ENCODE measurements at places on chromosomes 6 and 20.

DNA sequence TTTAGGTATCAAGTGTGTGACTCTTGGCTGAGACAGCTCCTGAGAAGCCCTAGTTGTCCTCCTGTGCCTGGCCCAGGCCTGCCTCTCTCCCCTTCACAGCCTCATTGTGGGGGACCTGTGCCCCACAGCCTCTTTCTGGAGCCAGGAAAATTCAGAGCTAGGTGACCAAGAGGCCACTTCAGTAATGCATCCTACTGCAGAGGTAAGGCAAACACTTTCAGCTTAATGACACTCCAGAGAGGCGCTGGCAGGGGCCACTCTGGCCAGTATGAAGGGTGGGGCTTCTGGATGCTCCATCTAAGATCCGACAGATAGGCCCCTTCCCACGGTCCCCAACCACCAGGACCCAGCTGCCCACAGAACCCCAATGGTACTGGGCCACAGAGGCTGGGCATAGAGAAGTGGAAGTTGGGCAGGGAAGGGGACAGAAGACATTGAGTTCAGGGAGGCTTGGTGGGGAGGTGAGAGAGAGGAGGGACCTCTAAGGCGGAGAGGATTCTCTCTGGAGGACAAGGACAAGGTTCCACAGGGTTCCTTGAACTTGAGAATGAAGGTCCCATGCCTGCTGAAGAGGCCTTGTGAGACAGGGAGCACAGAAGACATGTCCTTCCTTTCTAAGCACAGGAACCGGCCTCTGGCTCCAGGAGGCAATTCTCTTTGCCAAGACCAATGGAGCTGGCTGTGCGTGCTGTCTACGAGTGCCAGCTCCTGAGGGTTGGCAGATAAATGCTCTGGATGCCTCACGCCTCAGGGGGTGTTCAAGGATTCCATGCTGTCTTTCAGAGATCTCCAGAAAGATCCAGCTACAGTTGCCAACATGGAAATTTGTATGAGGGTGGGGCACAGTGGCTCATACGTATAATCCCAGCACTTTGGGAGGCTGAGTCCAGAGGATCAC is 46.4 kb upstream of the TGM2 start:
- H3K4me3 ChIP-seq = no peak overlapping the region
- no peaks in the 10 kb centered on the region for H3K27me3 ChIP-seq

GRCh38 chr6:117540670-117541069 is 58.2 kb downstream of the DCBLD1 start:
- H3K4me3 ChIP-seq = no peak overlapping the region
- H3K36me3 ChIP-seq = no peaks in the 10 kb centered on the region
- H3K27ac ChIP-seq = no peak overlapping the region
- no peaks in the 10 kb centered on the region for H3K4me1 ChIP-seq

- DNase-seq = no peak
- H3K27ac ChIP-seq = no peak overlapping the region
- no peaks in the 10 kb centered on the region for H3K4me1 ChIP-seq
- no peaks in the 10 kb centered on the region for H3K36me3 ChIP-seq
Observed at GRCh38 chr6:148572676-148573335, 174.0 kb upstream of the UST start.

GRCh38 chr6:12010635-12011275 is 1.4 kb upstream of the HIVEP1 start:
- H3K27me3 ChIP-seq = no peaks in the 10 kb centered on the region
- H3K36me3 ChIP-seq = no peaks in the 10 kb centered on the region
- H3K4me3 ChIP-seq = peak overlapping the region; percentile 43
- peak; percentile 76 for DNase-seq
- no peaks in the 10 kb centered on the region for H3K4me1 ChIP-seq
- H3K27ac ChIP-seq = peak overlapping the region; percentile 96

GRCh38 chr6:26531897-26532296 is 6.3 kb upstream of the HMGN4 start:
- no peak overlapping the region for H3K27ac ChIP-seq
- no peaks in the 10 kb centered on the region for H3K36me3 ChIP-seq
- H3K27me3 ChIP-seq = no peaks in the 10 kb centered on the region
- H3K4me1 ChIP-seq = peaks cover 2% of the 10 kb centered on the region

GRCh38 chr20:15287329-15287728 is 949.9 kb upstream of the FLRT3 start:
- no peak for DNase-seq
- H3K36me3 ChIP-seq = no peaks in the 10 kb centered on the region

GRCh38 chr20:19937651-19938420 is 79.3 kb upstream of the NAA20 start:
- DNase-seq = no peak
- peaks cover 4% of the 10 kb centered on the region for H3K4me1 ChIP-seq
- H3K27ac ChIP-seq = no peak overlapping the region
- H3K27me3 ChIP-seq = no peaks in the 10 kb centered on the region
- H3K4me3 ChIP-seq = no peak overlapping the region

GRCh38 chr6:147035886-147036285 is 168.3 kb upstream of the STXBP5 start:
- H3K27me3 ChIP-seq = no peaks in the 10 kb centered on the region
- no peaks in the 10 kb centered on the region for H3K36me3 ChIP-seq
- H3K4me3 ChIP-seq = no peak overlapping the region
- H3K4me1 ChIP-seq = no peaks in the 10 kb centered on the region
- H3K27ac ChIP-seq = no peak overlapping the region

- no peak for DNase-seq
- H3K4me1 ChIP-seq = no peaks in the 10 kb centered on the region
- no peak overlapping the region for H3K4me3 ChIP-seq
- H3K27me3 ChIP-seq = no peaks in the 10 kb centered on the region
Observed at GRCh38 chr6:4413073-4413472, 277.7 kb upstream of the ECI2 start.

- H3K27ac ChIP-seq = no peak overlapping the region
- no peaks in the 10 kb centered on the region for H3K4me1 ChIP-seq
- no peaks in the 10 kb centered on the region for H3K27me3 ChIP-seq
Observed at GRCh38 chr6:11412616-11413015, 124.9 kb upstream of the TMEM170B start.

DNA sequence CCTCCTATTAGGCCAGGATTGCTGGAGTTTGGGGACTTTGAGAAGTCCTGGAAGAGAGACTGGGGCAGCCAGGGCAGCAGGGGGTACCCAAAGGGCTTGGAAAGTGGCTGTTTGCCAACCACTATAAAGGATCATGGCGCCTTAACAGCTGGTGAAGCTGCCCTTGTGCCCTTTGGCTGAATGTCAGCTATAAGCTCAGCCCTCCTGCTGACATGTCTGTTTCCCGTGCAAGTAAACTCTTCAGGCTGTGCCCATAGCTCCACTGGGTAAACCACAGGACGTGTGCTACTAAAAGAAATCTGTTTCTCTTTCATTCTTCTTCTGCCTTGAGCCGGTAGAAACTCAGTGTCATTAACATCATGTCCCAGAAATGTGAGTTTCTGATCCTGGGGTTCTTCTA is 97.3 kb downstream of the CAP2 start:
- DNase-seq = no peak
- no peak overlapping the region for H3K27ac ChIP-seq
- H3K27me3 ChIP-seq = no peaks in the 10 kb centered on the region
- H3K4me3 ChIP-seq = no peak overlapping the region
- no peaks in the 10 kb centered on the region for H3K36me3 ChIP-seq

DNA sequence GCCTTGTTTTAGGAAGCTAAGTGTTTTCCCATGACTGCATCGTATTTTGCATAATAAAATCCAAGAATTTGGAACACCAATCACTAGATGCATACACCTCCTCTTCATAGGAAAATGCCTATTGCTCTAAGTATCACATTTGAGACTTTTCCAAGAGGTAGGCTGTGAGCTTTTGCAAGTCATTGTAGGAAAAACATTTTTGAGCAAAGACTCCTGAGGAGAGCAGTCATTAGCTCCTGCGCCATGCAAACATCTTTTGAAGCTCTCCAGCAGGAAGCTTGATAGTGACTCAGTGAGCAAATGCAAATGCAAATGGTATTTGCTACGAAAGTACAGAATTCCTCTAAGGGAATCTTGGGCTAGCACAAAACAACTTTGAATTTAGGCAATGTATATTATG is 750.4 kb downstream of the QKI start:
- H3K4me1 ChIP-seq = no peaks in the 10 kb centered on the region
- no peaks in the 10 kb centered on the region for H3K36me3 ChIP-seq
- H3K27ac ChIP-seq = no peak overlapping the region
- no peak overlapping the region for H3K4me3 ChIP-seq

DNA sequence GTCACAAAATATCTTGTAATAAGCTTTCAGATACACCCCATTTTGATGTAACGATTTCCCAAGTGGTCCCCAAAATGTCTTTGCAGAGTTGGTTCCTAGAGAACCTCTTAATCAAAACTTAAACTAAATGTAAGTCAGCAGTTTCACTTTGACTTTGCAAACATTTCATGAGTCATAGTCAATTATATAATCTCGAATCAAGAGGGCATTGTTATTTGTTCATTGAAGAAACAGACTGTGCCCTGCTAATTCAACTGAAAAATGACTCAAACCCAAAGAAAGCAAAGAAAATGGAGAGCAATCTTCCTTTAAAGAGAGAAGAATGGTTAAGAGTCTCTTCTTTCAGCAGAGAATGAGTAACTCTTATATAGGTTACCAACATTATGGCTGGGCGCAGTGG is 58.3 kb downstream of the IPCEF1 start:
- DNase-seq = no peak
- H3K4me1 ChIP-seq = no peaks in the 10 kb centered on the region
- H3K27ac ChIP-seq = peak overlapping the region; percentile 55
- H3K36me3 ChIP-seq = no peaks in the 10 kb centered on the region
- H3K27me3 ChIP-seq = no peaks in the 10 kb centered on the region
- no peak overlapping the region for H3K4me3 ChIP-seq

GRCh38 chr20:45685896-45686295 is 15.9 kb upstream of the WFDC11 start:
- no peaks in the 10 kb centered on the region for H3K36me3 ChIP-seq
- H3K4me1 ChIP-seq = no peaks in the 10 kb centered on the region
- H3K4me3 ChIP-seq = no peak overlapping the region

GRCh38 chr20:52665441-52665840 is 306.7 kb upstream of the TSHZ2 start:
- H3K27me3 ChIP-seq = no peaks in the 10 kb centered on the region
- no peaks in the 10 kb centered on the region for H3K4me1 ChIP-seq
- no peaks in the 10 kb centered on the region for H3K36me3 ChIP-seq
- no peak for DNase-seq
- H3K27ac ChIP-seq = no peak overlapping the region

DNA sequence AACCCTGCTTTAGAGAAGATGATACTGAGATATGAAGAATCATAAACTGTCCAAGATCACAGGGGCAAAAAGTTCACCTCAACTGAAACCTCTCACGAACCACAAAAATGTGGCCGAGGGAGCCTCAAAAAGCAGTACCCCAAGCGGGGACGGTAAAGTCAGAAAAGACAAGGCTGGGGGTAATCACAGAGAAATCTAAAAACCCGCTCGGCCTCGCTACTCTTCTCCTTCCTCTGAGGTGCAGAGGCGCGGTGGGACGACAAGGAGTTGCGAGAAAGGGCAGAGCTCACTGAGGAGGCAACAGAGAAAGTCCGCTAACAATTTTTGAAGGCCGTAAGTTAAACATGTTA is 356 bp upstream of the IRAK1BP1 start:
- H3K4me1 ChIP-seq = no peaks in the 10 kb centered on the region
- no peaks in the 10 kb centered on the region for H3K36me3 ChIP-seq
- H3K27me3 ChIP-seq = no peaks in the 10 kb centered on the region

DNA sequence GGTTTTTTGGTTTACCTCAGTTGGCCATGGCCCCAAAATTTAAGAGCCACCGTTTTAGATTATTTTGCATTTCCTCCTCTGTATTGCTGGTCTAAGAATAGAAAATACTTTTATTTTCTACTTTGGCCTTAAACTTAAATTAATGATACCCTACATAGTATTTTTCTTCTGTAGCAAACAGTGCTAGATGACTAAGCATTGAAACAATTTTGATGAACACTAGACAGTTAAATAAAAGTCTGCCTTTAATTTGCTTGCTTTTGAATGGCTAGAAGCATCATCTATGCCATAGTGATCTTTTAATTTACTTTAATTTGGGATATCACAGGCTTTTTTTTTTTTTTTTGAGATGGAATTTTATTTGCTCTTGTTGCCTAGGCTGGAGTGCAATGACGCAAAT is 106.4 kb downstream of the CD109 start:
- H3K4me1 ChIP-seq = no peaks in the 10 kb centered on the region
- no peaks in the 10 kb centered on the region for H3K27me3 ChIP-seq
- H3K4me3 ChIP-seq = no peak overlapping the region
- no peaks in the 10 kb centered on the region for H3K36me3 ChIP-seq
- no peak overlapping the region for H3K27ac ChIP-seq

DNA sequence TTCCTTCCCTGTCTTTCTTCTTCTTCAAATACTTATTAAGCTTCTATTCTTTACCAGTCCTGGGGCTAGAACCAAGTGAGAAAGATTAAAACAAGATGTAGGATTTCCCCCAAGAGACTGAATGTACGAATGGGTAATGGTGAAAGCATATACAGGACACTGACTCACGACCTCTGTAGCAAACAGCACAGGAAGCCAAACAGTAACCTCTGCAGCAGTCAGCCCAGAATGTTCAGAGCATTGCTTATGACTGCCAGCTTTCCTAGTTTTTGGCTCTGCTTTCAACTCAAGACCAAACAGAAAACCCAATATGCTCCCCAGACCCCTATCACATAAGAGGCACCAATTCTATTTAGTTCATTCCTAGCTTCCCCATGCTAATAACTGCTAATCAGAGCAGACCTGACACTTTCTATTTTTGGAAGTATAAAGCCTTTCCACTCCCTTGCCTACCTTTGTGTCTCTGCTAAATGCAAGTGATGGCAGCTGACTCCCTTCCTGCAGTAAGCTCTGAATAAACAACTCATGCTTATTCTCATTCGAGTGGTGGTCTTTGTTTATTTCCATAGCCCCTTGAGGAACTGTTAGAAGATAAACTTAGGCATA is 690.6 kb downstream of the EPM2A start:
- H3K36me3 ChIP-seq = no peaks in the 10 kb centered on the region
- H3K4me3 ChIP-seq = no peak overlapping the region
- H3K4me1 ChIP-seq = no peaks in the 10 kb centered on the region
- no peak overlapping the region for H3K27ac ChIP-seq
- H3K27me3 ChIP-seq = no peaks in the 10 kb centered on the region
- DNase-seq = no peak

DNA sequence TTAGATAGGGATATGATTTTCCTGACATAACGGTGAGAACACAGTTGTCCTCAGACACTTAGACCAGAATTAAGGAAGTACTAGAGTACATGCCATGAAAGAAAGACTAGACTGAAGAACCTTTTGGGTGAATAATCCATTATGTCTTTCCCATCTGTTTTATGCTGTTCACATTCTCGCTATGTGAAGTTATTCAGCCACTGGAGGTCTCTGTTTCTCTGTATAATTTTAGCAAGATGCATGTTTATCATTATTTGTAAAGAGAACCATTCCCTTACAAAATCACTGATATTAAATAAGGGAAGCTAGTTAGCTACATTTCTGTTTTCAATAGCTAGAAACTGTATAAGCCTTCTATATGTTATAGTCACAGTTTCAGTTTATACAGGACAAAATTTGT is 391.9 kb downstream of the CD109 start:
- no peaks in the 10 kb centered on the region for H3K4me1 ChIP-seq
- DNase-seq = no peak
- H3K27me3 ChIP-seq = no peaks in the 10 kb centered on the region
- no peak overlapping the region for H3K4me3 ChIP-seq
- no peaks in the 10 kb centered on the region for H3K36me3 ChIP-seq

DNA sequence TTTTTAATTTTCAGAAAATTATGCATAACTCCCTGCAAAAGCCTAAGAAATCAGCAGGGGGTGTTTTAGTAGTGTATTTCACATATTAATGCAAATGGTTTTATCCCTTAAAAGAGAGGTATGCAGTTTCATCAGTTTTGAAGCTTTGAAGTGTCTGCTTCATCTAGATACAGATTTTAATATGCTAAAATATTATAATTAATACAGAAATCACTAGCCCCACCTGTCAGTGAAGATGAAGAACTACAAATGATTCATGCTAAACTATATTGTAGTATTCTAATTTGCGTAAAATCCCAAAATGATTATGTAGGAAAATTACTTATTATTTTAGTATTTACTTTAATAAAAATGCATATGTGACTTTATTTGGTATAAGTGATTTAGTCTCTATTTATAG is 2.9 kb upstream of the TFB1M start:
- H3K27me3 ChIP-seq = no peaks in the 10 kb centered on the region
- H3K4me1 ChIP-seq = no peaks in the 10 kb centered on the region
- no peak for DNase-seq

Measured in colonic mucosa (tissue), 4 donors.